ENCODE measurements at places on chromosomes 13 and 19. TPM values are rescaled to one million over a fixed set of nuclear protein-coding genes. Genes with fewer than 3 reads are reported as not detected.

The MYADM gene
- total RNA-seq: 6.9 TPM

The ZFP82 gene
- total RNA-seq: 0.72 TPM

The SIGLEC14 gene
- 0.80 TPM for total RNA-seq

The SERTM1 gene
- not detected for total RNA-seq

The MEIOSIN gene
- not detected for total RNA-seq

The LRRC63 gene
- not detected for total RNA-seq

The LEUTX gene
- total RNA-seq: not detected

The ZNF442 gene
- total RNA-seq: 2.8 TPM

The PPP1R12C gene
- 33.3 TPM for total RNA-seq

The ZNF835 gene
- total RNA-seq: 0.04 TPM

The EBI3 gene
- 0.44 TPM for total RNA-seq

The SYNGR4 gene
- not detected for total RNA-seq

The CATSPERD gene
- not detected for total RNA-seq

The PLPP2 gene
- total RNA-seq: 12.3 TPM

The MYCBP2 gene
- total RNA-seq: 76.2 TPM

The KIR2DL1 gene
- total RNA-seq: not detected

Measured in esophagus mucosa (tissue), 1 donor.